ENCODE measurements at places on chromosomes 1 and 21.
A peak's percentile ranks its signal among the peaks of the same experiment; 100 is the strongest.

GRCh38 chr1:33361532-33362235 is 40.8 kb upstream of the A3GALT2 start:
- no peak for DNase-seq

DNA sequence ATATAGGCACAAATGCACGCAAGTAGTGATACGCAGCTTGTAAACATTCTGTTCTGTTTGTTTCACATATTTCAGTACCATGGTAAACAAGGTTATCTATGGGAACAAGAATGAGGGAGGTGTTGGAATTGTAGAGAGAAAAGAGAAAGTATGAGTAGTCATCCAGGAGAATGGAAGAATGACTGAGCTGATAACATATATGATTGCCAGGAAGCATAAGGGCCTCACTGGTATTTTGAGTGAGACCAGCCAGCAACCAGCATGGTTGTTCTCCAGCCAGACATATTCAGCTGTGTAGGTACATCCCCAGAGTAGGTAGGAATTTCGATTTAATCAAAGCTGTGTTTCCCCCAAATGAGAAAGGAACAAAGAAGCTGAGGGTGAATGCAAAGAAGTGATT is 58.9 kb upstream of the ARTN start:
- no peak for DNase-seq

GRCh38 chr1:194477908-194478307 is 1291.5 kb upstream of the B3GALT2 start:
- DNase-seq, result no peak

DNA sequence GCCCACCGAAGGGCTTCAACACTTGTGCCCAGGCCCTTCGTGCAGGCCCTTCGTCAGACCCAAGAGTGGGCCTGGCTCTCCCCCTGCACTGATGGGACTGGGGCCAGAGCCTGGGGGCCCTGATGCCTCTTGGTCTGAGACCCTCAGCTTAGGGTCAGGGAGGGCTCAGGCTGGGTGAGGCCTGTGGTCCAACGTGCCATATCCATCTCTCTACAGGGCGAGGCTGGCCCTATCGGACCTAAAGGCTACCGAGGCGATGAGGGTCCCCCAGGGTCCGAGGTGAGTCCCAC is 15.6 kb downstream of the COL6A1 start:
- no peak for DNase-seq

DNA sequence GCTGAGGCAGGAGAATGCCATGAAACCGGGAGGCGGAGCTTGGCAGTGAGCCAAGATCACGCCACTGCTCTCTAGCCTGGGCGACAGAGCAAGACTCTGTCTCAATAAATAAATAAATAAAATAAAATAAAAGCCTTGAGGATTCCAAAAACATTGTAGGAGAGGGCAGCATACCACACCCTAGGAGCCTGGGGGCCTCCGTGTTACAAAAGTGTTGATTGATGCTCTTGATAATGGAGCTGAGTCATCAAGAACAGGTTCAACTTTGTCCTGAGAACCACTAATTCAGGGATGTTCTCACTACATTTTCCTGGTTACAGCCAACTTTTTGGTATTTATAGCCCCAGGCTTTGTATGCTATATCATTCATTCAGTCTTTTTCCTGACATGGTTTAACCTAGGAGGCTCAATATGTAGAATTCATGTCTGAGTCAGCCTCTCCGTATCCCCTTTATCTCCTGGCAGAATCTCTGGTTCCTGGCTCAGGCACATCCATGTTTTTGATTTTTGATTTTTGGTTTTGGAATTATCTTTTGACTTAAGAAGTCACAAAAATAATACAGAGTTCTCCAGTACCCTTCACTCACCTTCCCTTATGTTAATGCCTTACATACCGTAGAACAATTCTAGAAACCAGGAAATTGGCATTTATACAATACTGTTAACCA is 69.4 kb downstream of the LRRC8D start:
- DNase-seq, result no peak

- DNase-seq, result peak; percentile 49
These were observed 59.5 kb downstream of the POFUT2 start for GRCh38 chr21:45228171-45228641.

- no peak for DNase-seq
These were observed 54.7 kb downstream of the LRRC71 start for GRCh38 chr1:156975084-156975483.

DNA sequence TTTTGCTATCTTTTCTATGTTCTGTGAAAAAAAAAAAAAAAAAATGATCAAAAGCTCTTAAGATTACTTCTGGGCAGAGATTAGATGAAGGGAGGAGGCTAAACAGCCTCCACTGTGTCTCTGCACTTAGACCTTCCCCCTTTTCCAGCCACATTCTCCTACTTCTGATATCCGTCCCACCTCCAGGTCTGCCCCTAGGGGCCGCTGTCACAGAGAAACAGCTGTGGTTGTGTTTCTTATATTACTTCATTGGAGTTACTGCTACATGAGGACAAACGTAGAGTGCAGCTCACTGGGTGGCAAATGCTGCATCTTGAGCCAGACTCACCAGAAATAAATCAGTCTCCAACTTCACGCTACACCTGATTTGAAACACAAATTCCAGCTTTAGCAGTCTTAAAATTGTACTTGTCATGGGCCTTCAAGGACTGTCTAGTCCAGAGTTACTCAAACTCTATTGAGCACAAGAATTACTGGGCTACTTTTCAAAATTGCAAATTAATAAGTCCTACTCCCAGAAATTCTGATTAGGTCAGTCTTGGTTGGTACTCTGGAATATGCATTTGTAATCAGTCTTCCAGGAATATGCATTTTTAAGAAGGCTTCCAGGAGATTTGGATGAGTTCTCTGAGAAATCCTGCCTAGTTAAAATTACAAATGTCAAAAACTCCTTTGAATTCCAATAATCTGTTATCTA is 125.2 kb upstream of the PTBP2 start:
- no peak for DNase-seq

- no peak for DNase-seq
These were observed 20.1 kb downstream of the FMO4 start for GRCh38 chr1:171334024-171334640.

GRCh38 chr1:109944541-109944940 is 33.9 kb downstream of the CSF1 start:
- DNase-seq, result no peak

DNA sequence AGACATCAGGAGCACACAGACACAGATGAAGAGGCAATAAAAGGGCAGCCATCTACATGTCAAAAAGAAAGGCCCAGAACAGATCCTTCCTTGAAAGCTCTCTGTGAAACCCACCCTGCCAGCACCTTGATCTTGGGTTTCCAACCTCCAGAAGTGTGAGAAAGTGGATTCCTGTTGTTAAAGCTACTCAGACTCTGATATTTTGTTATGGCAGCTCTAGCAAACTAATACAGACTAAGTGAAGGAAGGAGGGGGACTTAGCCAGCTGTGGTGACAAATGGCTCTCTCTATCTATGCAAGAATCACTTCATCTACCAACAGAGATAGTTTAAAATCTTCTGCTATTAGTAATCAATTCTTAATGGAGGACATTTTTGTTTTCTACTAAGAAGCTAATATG is 10.4 kb downstream of the SAMSN1 start:
- DNase-seq, result no peak

- DNase-seq, result peak; percentile 92
These were observed 753 bp downstream of the KIF1B start for GRCh38 chr1:10210841-10211804.

DNA sequence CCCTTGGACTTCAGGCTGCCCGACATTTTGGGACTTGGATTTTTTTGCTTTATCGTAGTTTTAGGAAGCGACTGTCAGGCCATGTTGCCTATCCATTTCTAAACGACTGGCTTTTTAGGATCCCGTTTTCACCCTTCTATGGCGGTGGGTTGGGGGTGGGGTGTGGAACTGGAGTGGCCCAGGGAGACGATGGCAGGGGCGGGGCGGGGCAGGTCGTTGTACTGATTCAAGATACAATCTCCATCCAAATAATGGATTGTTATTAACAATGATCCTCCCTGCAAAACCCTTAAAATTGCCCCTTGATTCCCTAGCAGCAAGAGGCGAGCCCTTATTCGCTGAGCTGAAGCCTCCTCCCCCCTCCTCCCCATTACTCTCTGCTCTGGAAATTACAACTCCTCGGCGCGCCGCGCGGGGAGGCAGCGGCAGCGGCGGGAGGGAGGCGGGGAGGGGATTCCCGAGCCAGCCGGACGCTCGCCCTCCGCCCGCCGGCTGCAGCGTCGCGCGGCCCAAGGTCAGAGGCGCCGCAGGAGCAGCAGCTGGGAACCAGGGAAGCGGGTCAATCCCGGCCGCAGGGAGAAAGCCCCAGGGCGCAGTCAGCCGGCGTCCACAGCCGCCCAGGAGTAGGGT is at the start of gene TRIM67:
Gene TRIM67 (plus strand): TSS at position 392 of the 630 bp plus-strand sequence. CDS start 912 bp downstream, outside the sequence.
- peak; percentile 90 for DNase-seq

GRCh38 chr1:18783705-18784481 is 75.6 kb downstream of the TAS1R2 start:
- DNase-seq, result peak; percentile 64

DNA sequence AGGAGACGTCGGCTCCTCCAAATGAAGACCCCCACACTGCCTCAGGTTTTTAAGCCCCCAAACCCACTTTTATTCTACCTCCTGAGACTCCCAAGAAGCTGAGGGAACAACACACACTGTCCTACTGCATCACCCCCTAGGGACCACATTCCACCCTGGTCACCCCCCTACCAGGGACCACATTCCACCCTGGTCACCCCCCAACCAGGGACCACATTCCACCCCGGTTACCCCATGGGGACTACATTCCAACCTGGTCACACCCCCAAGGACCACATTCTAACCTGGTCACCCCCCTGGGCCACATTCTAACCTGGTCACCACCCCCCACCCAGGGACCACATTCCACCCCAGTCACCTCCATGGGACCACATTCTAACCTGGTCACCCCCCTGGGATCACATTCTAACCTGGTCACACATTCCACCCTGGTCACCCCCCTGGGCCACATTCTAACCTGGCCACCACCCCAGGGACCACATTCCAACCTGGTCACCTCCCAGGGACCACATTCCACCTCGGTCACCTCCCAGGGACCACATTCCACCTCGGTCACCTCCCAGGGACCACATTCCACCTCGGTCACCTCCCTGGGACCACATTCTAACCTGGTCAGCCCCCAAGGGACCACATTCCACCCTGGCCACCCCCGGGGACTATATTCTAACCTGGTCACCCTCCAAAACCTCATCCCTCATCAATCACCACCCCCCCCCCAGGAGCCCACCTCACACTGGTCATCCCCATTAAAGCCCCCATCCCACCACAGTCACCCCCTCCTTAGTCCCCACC is 587.6 kb downstream of the NPHP4 start:
- DNase-seq, result no peak

DNA sequence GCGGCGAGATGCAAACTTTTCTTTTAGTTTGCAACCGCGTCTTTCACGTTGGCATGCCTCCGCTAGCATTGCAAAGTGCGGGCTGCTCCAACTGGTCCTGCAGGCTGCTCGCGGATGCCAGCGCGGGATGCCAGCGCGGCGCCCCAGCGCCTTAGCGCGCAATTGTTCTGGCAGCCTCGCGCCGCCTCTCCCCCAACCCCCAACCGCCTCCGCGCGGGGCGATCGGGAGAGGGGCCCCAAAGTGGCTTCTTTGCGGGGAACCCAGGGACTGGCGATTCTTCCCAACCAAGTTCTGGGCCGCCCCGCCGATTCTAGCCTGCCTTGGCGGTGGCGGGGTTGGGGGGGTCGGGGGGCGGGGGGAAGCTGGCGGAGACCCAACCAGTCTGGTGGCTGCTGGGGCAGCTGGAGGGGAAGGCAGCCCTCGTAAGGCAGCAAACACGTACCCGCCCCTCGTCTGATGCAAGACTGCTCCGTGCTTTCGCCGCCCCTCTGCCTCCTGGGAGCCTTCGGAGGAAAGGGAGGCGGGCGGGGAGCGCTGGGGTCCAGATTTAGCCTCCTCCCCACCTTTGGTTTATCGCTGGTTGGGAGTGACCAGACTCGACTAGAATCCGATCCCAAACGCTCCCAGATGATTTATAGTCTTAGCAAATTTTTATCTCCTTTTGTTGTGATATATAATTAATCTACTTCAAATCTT is 756 bp downstream of the PHGDH start:
- peak; percentile 92 for DNase-seq

DNA sequence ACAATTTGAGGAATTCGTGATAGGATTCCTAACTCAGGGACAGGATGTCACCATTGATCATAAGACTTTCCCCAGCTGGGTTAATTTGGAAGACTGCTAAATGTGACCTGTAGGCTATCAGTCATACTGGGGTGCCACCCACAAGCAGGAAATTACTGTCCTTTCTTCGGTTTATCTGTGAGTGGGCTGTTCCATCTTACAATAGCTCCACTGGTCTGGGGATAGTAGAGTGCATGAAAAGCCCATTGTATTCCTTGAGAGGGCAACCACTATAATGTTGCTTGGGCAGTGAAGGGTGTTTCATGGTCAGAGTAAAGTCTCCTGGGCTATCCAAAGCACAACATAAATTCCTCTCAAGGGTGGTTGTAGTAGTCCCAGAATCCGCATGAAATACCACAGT is 1523.0 kb upstream of the B3GALT2 start:
- no peak for DNase-seq

DNA sequence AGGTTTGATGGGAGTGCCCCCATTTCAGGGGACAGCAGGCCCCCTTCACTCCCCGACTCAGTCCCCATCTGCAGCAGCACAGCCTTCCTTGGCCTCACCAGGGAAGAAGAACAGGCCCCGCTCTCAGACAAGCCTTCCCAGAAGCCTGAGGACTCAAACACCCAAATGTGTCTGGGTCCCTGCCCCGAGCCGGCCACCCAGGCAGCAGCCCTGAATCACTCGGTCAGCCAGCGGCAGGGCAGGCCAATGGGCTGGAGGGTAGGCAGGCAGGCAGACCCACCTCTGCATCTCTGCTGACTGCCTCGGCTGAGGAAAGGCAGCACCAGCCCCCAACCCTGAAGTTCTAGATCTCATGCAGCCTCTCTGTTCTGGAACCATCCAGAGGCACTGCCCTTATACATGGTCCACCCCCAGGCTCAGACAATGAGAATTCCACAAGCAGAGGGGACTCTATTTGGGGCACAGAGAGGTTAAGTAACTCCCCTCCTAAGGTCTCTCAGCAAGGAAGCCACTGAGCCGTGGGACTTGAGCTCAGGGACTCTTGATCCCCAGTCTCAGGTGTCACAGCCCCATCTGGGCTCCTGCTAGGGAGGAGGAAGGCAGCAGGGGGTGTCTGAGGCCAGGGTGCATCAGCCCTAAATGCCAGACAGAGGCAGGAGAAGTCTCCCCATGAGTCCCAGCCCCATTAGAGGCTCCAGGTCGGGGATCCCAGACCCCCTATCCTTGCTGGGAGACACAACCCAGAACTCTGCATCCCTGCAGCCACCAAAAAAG is 33.2 kb upstream of the RUNX3 start:
- no peak for DNase-seq

- DNase-seq, result no peak
These were observed 890.2 kb upstream of the B3GALT2 start for GRCh38 chr1:194076646-194077045.

- no peak for DNase-seq
These were observed 40.2 kb upstream of the NHLH2 start for GRCh38 chr1:115880981-115881672.
